ENCODE measurements at places on chromosomes 1 and 21.

GRCh38 chr21:27480841-27481261, 514.0 kb upstream of the ADAMTS5 start:
- no peak for DNase-seq

DNA sequence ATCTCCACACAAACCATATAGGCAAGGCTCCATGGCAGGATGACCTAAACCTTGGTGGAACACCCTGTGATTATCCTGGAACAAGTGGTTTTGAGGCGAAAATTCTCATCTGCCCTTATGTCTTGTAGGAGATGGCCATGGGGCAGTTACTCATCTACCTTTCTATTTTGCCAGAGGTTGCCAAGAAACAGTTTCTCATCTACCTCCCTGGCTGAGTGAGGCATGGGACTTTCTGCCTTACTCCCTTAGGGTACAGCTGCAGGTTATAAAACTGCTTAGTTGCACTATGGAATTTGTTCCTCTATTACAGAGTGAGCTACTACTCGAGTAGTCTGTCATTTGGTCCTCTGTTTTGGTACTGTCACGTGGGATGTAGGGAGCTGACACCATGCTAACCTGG, 31.3 kb upstream of the GUCA2A start:
- DNase-seq = no peak

DNA sequence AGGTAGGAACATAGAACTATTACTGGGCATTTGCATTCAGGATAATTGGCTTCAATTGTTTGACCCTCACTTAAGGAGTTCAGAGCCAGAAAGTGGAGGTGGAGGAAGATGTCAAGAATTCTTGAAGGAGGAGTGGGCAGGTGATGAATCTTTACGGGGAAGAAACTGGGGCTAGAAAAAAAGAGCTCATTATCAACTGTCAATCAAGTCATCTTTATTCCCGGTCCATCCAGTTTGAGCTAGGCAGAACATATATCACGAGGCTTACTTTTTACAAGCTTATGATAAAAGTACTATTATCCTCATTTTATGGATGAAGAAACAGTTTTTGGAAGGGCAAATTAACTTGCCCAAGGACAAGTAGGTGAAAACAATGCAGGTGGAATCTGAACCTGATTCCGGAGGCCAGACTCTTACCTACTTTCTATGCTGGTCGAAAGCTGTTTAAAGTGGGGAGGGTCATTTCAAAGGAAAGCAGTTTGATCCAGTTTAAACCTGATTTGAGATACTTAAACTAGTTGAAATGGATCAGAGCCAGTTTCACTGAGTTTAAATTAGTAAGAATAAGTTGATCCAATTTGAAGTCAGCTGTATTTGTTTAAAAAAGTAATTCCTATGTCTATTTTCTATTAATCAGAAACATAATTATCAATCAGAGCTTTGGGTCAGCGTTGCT, 13.3 kb upstream of the NBL1 start:
- no peak for DNase-seq

GRCh38 chr1:205192287-205192686, 19.2 kb downstream of the DSTYK start:
- no peak for DNase-seq

- DNase-seq = no peak
Observed at GRCh38 chr1:209411491-209411929, 172.0 kb upstream of the CAMK1G start.

DNA sequence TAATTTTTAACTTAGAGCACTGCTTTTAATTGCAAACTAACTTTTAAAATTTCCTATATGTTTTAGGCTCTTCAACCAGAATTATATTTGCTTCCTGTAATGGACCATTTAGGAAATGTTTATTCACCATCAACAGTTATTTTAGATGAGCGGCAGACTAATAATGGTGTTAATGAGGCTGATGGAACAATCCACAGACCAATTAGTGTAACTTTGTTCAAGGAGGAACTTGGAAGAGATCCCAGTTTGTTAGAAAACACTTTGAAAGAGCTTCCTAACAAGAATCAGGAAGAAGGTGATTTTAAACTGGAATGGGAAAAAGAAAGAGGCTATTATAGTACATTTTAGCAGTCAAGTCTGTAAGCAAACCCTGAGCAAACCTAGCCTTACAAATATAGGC, 19.4 kb upstream of the GNG5 start:
- DNase-seq = peak; percentile 21

GRCh38 chr1:78387871-78388270, 102.9 kb upstream of the PTGFR start:
- DNase-seq = no peak

GRCh38 chr1:36239941-36240637, 15.8 kb downstream of the THRAP3 start:
- no peak for DNase-seq

DNA sequence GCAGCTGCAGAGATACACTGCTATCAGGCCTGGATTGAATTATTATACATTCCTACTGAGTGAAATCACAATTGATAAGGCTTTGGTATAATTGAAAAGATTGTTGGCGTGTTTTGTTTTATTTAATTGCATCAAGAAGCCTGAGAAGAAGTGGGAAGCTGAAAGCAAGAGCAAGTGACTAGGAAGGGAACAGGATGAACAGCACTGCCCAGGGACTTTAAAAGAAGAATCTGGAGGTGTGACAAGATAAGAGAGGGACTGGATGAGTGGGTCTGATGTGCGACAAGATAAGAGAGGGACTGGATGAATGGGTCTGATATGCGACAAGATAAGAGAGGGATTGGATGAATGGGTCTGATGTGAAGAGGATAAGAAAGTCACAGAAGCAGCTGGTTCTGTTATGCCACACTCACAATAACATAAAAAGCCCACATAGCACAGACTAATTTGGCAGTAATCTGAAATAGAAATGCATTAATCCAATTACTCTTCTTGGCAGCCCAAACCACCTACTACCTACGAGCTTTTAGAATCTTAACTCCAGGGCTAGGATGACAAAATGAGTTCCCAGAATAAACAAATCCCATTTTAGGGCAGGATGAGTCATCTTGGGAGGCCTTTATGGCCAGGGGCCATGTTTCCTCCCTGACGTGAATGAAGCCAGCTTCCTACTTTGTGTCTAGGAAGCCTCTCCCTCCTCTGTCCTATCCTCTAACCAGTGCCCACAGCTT, 129.7 kb downstream of the DUSP10 start:
- DNase-seq = peak; percentile 59

GRCh38 chr1:201461645-201462441, 7.1 kb downstream of the PHLDA3 start:
- DNase-seq = no peak

- DNase-seq = no peak
Observed at GRCh38 chr1:54865238-54866073, 21.5 kb downstream of the DHCR24 start.

GRCh38 chr1:236123563-236123962, 18.8 kb upstream of the GPR137B start:
- no peak for DNase-seq

- peak; percentile 57 for DNase-seq
Observed at GRCh38 chr1:168141871-168142385, 5.2 kb upstream of the GPR161 start.

DNA sequence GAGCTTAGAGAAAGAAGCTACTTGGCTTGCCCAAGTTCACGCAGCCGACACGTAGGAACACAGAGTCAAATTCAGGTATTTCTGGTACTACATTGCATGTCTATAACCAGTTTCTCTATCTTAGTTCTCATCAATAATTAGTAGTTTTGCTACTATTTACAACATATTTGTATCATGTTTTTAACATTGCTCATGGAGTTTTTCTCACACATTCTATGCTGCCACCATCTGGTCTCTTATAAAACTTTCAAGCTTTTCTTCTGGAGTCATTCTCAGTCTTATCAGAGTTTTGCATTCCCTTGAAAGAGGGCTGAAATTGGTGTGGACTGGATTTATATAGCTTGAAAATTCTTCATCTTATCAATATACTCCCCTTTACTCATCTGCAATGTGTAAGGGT, 118.8 kb upstream of the PALMD start:
- peak; percentile 71 for DNase-seq

GRCh38 chr1:55380355-55380970, 165.3 kb upstream of the USP24 start:
- no peak for DNase-seq

- no peak for DNase-seq
Observed at GRCh38 chr1:167663002-167663772, 33.2 kb downstream of the RCSD1 start.

GRCh38 chr1:7620196-7620595, 150.9 kb upstream of the VAMP3 start:
- no peak for DNase-seq

- DNase-seq = no peak
Observed at GRCh38 chr1:248850536-248851251, 8.2 kb downstream of the ZNF692 start.

DNA sequence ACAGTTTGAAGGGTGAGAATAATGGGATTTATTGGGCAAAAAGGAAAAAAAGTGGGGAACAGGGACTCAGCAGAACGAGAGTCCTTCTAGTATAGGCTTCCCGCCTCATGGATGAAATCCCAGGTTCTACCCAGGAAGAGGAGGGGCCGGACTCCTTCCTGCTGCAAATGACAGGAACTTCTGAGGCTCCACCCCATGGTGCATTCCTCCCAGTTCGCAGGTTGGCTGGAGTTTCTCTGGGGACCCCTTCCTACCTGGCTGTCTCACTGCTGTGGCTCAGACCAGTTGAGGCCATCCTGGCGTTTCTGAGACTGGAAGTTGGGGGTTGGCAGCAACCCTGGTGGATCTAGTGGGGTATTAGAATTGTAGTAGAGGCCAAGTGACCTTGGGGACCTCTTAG, 27.5 kb downstream of the CNIH3 start:
- DNase-seq = no peak

- DNase-seq = no peak
Observed at GRCh38 chr1:43312212-43312623, 11.4 kb downstream of the TIE1 start.

- DNase-seq = no peak
Observed at GRCh38 chr1:248840946-248841345, 2.9 kb downstream of the ZNF672 start.

GRCh38 chr1:51306950-51307349, 23.4 kb downstream of the TTC39A start:
- no peak for DNase-seq

DNA sequence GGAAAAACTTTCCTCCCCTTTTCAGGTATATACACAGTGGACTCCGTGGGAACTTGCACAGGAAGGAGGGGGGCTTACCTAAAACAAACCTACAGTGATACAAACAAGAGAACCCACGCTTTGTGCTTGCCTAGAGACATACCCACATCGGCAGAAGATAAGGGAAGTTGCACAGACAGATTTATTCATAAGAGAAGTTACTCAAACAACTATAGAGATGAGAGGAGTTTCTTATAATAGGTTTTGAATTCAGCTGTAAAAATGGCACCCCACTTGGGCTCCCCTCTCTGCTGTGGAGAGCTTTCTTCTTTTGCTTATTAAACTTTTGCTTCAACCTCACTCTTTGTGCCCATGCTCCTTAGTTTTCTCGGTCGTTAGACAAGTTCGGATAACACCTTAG, 1.8 kb upstream of the DUSP12 start:
- DNase-seq = no peak

- no peak for DNase-seq
Observed at GRCh38 chr1:117161887-117162286, 40.3 kb upstream of the TRIM45 start.

- DNase-seq = no peak
Observed at GRCh38 chr21:21262048-21262447, 263.8 kb downstream of the NCAM2 start.

DNA sequence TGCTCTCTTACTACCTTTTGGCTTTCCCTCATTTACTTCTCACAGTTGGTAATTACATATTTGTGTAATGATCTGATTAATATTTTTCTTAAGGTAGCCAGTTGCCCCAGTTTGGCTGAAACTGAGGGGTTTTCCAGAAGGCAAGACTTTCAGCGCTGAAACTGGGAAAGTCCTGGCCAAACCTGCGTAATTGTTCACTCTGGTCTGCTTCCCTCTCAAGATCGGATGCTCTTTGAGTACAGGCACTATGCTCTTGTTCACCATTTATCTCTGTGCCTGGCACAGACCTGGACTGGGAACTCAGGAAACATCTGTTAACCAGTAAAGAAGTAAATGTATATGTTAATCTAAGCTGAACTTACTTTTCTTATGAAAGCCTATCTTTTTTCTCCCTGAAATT, 209.6 kb upstream of the HOOK1 start:
- DNase-seq = no peak

DNA sequence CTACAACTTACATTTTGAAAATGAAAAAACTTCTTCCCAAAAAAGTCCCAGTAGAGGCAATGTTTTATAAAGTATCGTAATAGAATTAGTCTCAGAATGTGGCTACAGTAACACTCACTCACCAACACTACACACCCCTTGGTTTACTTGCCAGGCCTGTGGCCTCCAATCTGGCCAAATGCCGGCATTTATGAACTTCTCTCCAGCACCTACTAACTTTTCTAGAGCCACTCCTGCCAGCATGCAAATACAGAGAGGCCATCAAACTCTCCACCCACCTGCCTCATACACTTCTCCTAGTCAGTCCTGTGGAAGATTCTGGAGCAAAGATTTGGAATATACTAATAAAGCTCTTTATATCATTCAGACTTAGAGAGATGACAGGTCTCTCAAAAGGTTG, 32.3 kb downstream of the STPG1 start:
- DNase-seq = no peak

DNA sequence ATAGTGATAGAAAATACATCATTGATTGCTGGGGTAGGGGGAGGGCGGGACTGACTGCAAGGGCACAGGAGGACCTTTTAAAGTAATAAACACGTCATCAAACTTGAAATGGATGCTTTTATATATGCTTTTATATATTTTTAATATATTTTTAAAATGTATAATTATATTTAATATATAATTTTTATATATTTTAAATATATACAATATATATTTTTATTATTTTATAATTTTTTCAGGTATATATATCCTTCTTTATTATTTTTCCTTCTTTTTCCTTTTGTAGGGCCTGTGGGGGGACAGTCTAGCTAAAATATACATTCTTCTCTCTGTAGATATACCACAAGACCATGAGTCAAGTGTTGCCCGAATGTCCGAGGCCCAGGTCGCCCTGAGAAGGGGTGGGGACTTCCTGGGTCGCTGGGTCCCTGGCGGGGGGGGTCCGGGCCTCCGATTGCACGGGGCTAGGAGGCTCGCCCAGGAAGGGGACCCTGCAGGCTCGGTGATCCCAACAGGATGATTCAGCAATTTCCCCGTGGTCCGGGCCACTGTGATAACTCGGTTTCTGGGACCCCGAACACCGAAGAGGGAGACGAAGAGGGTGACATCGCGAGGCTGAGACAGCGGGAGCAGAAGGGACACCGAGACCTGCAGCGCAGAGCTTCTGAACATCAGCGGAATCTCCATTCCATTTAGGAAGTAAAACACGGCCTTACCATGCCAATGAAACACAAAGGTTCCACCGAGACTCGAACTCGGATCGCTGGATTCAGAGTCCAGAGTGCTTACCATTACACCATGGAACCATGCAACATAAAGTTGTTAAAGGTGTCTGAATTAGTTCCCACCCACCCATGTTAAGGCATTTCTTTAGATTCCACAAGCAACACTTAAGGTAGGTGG, 112.5 kb upstream of the NBPF11 start:
- peak; percentile 23 for DNase-seq

All from OCI-M1 (cell line).